Epithelial cell of prostate (primary cell): ENCODE measurements at places on chromosomes 6 and 20.

DNA sequence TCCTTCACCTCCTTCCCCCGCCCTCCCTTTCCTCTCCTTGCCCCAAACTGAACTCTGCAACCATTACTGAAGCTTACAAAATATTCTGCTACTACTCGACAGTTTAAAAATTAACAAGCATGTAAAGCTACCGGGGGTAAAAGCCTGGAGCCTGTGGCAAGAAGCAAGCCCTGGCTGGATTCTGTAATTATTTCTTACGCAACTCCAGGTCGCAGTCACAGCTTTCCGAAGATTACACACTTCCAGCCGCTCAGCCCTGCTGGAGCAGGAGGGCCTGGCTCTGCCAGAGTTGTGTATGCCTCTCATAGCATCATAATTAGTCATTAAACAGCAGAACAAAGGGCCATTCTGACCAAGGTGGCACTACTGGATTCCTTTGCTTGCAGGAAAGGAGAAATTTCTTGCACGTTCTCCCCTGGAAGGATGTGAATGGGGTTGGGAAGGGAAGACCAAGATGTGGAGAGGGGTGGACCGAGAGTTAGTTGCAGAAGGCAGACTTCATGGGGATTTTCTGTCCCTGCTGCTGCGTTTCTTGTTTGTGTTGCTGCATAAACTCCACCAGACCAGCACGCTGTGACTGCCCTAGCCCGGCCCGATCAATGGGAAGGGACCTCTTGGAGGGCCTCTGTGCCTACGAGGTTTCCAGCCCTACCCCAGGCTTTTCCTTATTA, 23.6 kb downstream of the FOXQ1 start:
- DNase-seq = peak; percentile 91

DNA sequence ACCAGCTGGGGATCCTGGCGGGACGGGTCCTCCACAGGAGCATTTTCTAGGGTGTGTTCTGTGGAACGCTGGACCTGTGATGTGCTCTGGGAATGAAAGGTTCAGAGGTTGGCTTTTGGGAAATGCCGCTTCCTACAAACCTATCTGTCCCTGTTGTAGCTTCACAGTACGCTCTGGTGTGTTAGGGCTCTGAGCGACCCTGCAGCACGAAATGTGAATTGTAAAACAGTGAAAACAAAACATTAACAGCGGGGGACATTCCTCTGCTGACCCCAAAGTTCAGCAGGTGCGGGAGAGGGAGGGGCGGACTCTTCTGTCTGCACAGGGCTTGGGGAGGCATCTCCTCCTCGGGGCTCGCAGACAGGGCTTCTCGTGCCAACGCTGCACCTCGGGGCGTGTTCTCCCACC, 155.9 kb downstream of the NRN1 start:
- DNase-seq = no peak

DNA sequence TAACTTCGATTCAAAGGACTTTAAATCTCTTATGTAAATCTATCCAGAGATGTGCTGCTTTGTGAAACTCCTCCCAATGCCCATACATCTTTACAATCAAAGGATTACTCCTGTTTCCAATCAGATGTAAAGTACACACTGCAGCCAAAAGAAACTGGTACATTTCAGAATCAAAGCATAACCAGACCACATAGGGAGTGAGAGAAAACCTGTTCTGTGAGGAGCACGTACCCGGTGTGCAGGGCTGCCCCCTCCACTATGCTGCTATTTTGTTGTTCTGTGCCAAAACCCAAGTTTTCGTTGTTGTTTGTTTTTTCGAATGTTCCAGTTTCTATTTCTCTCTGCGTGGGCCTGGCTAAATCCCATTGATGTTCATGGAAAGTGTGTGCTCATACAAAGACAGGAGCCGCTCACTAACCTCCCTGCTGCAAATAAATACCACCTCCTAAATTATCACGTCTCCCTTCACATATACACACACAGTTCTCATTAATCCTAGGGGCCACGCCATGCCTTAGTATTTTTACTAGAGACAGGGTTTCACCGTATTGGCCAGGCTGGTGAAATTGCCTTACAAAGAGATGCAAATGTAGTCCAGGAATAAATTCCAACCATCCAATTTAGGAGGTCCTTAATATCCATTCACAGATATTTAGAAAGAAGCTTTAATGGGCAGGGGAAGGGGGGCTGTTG, 52.9 kb downstream of the ATP9A start:
- no peak for DNase-seq

DNA sequence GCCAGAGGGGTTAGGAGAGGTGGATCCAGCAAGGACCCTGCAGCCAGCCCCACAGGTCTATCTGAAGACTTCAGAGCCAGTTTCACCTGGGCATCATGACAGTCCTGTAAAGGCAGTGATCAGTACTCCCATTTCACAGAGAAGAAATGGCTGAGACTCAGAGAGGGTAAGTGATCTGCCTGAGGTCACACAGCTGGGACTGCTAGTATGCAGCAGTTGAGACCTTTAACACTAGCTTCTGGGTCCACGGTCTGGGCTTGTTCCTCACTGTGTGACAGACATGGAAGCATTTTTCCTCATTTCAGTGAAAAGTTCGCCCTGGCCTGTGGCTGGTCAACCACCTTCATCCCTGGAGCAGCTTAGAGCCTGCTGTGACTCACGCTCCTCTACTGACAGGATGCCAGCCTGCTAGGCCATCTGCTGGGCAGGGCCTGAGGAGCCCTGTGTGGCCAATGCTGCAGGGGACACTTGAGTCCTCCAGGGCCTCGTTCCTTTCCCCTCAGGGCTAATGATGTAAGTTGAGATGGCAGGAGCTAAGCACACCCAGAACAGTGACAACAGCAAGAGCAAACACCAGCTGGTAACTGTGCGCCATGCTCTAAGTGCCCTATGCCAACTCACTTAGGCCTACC, 192.0 kb downstream of the LRFN2 start:
- no peak for DNase-seq

DNA sequence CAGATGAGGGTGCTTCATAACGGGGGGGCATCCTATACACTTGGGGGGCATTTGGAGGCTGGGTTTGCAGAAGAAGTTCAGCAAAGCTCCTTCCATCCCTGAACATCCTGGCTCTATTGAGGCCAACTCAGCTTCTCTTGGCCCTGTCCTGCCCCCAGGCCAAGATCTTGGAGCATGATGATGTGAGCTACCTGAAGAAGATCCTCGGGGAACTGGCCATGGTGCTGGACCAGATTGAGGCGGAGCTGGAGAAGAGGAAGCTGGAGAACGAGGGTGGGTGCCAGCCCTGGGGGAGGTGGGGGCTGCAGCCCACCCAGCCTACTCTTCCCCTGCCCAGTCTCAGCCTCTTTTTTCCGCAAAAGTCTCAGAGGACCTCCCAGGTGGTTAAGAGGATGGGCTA, 17.2 kb downstream of the GDAP1L1 start:
- DNase-seq = no peak
